ENCODE measurements at places on chromosomes 11 and 22.

DNA sequence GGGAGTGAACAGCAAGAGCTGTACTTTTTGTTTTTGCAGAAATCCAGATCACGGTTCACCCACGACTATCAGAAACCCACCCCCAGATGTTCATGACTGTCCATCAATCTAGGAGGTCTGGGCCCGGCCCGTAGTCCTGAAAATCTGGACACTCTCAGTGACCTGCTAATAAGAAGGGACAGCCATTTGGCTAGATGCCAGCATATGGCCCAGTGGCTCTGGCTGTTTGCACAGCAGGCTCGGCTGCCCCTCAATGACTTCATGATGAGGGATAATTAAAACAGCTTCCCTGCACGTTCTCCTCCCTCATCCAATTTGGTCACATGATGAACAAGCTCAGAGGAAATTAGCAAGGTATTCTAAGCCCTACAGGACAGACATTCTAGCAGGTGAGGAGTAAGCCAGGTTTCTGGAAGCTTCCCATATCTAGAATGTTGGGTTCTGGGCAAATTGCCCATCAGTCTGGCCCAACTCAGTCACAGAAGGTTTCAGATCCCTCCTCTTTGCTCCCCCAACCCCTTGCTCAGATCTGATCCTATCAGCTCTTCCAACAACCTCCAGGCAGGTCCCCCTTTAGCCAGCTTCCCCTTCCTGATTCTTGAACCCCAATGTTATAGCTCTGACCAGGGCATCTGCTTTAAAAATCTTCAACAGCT is 397.3 kb downstream of the SHANK2 start:
- peak; percentile 47 for DNase-seq

DNA sequence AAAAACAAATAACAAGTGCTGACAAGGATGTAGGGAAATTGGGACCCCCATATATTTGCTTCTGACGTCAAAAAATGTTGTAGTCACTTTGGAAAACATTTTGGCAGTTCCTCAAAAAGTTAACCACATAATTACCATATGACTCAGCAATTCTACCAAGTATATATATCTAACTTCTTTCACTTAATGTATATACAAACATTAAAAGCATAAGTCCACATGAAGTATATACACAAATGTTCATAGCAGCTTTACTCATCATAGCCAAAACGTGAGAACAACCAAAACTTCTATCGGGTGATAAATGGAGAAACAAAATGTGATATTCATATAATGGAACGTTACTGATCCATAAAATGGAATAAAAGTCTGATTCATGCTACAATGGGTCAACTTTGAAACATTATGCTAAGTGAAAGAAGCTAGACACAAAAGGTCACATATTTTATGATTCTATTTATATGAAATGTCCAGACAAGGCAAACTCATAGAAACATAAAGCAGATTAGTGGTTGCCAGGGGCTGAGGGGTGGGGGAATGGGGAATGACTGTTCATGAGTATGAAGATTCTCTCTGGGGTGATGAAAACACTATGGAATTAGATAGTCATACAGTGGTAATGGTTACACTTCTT is 48.7 kb upstream of the TEAD1 start:
- no peak for DNase-seq

GRCh38 chr11:107780775-107781174 is 68.9 kb upstream of the SLN start:
- DNase-seq: peak; percentile 21

DNA sequence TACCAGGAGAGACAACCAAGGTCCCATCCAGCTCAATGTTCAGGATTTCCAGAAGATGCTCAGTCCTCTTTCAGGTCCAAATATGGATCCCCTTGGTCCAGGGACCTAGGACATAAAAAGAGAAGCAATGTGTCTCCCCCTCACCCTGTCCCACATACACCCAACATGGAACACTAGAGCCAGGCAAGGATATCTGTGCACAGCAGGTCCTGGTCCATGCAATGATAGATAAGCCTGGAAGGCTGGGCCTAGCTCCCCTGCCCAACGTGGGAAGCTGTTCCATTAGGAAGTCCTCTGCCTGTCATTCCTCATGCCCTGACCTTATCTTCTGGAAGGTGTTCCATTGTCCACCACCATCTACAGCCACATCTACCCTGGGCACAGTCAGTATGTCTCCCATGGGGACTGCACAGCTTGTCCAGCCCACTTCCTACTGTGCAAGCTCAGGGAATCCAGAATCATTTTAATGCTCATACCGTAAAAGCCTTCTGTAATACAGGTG is 1434.8 kb downstream of the TBC1D22A start:
- no peak for DNase-seq

DNA sequence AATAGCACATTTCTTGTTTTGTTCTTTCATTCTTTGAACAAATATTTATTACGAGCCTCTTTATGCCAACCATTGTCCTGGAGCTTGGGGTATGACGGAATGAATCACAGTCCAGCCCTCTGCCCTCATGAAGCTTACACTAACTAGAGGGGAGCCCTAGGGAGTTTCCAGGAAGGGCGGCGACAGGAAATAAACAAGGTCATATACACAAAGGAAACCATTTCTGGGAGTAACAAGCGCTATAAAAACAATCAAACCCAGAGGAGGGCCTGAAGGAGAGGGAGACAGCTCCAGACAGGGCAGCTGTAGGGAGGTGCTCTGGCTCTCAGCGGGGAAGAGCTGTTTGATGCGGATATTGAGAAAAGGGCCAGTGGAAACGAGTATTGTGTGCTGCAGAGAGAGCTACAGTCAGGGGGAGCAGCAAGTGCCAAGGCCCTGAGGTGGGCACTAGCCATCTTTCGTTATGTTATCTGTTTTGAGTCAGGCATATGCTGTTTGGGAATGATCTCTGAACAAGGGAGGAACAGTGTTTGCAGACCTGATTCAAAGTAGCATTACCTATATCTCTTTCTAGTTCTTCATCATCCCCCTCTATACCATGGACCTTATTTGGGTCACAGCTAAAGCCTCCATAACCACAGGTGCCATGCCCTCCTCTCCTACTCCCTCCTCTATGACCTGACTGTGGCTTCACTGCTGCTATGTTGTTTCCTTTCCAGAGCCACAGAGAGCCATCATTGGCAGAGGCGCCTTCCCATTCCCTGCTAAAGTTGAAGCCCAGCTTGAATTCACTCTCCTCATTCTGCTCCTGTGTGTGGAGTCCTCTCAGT is 15.3 kb upstream of the ZBTB16 start:
- no peak for DNase-seq

GRCh38 chr11:10486161-10486840 is 31.2 kb downstream of the AMPD3 start:
- DNase-seq: no peak

- no peak for DNase-seq
Observed at GRCh38 chr11:74434528-74434927, 32.8 kb downstream of the KCNE3 start.

DNA sequence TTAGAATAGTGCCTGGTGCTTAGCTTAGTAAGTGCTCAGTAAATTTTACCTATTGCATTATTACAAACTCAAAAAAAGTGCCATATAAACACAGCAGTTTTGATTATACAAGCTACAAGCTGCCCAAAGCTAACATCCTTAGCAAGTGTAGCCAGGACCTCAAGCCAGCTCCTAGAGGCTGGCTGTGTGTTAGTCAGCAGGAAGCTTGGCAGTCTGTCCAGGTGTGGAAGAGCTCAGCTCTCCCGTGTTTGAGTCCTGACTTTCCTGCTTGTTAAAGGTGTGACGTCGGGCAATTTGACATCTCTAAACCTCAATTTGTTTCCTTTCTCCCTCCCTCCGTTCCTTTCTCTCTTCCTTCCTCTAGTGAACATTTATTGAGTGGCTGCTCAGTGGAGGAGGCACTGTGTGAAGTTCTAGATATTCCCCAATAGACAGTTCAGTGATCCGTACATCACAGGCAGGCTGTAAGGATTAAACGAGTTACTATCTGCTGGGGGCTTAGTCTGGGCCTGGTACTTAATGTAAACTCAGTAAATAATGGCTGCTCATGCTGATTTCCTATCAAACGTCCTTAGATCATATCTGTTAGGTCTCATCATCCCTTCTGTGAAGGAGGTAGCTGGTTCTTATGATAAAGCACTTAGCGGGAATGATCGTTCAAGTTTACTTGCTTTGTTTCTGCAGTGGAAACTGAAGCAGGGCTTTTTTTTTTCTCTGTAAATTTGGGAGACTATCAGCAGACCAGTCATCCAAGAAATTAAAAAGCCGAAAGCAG is 68.7 kb downstream of the PRR5L start:
- DNase-seq: no peak

Measured in RPMI8226 (cell line).